ENCODE measurements at places on chromosomes 2 and 18.
A peak's percentile ranks its signal among the peaks of the same experiment; 100 is the strongest.

GRCh38 chr18:42341423-42341822, 386.4 kb downstream of the PIK3C3 start:
- no peak for DNase-seq

- no peak for DNase-seq
These were observed 117.1 kb upstream of the DTNA start for GRCh38 chr18:34592961-34593382.

DNA sequence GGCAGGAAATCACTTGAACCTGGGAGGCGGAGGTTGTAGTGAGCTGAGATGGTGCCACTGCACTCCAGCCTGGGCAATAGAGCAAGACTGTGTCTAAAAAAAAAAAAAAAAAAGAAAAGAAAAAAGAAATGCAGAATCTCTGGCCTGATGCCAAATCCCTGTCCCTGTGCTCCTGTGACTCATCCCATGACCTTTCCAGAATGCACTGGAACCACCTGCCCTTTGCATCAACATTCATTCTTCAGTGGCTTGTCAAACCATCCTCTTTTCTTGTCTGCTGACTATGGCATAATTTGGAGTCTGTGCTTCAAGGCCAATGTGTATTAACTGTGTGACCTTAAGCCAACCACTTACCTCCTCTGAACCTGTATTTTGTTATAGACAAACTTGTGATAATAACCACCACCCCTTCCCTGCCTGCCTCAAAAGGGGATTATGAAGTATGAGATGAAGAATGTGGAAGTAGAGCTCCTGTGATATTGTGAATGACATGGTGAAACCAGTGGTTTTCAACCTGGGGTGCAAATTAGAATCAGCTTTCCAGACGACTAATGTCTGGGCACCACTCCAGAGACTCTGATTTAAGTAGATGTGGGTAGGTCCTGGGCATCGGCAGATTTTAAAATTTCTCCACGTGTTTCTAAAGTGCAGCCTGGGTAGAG, 189.3 kb downstream of the CLIP4 start:
- DNase-seq = no peak

DNA sequence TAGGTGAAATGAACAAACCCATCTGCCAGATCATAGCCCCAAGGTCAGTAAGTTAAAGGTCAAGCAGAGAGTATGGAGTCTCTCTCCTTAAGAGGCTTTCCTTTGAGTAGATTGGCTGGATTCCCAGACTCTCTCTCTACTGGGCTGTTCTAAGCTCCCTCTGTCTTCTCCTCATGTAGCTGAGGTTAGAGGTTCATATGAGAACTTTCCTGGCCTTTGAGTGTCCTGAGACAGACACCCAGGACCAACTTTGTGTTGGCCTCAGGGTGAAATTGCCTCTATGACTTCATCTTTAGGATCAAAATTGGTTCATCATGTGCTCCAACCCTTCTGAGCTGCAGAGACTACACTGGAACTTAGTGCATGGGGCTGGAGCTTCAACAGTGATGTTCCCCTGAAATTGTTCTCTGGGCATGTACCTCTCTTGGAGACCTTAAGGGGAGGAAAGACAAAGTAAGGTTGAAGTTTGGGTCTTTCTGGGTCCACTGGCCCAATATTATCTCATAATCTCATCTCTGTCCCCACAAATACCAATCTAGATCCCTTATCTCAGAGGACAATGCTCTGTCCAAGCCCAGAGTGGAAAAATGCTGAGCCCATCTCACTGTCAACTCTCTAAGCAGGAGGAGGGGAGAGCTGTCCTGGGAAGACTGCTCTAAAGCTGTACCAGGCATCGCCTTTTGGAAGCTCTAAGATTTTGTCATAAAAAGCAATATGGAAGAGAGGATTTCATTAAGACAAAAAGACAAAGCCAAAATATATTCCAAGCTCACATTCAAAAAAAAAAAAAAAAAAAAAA, 177.3 kb upstream of the ARL4C start:
- DNase-seq = no peak

GRCh38 chr2:232473467-232473890, 14.2 kb downstream of the ECEL1 start:
- DNase-seq = peak; percentile 11

- no peak for DNase-seq
These were observed 198.2 kb downstream of the PRKCE start for GRCh38 chr2:45849491-45850283.

- no peak for DNase-seq
These were observed 73.5 kb downstream of the COLEC12 start for GRCh38 chr18:427005-427404.

DNA sequence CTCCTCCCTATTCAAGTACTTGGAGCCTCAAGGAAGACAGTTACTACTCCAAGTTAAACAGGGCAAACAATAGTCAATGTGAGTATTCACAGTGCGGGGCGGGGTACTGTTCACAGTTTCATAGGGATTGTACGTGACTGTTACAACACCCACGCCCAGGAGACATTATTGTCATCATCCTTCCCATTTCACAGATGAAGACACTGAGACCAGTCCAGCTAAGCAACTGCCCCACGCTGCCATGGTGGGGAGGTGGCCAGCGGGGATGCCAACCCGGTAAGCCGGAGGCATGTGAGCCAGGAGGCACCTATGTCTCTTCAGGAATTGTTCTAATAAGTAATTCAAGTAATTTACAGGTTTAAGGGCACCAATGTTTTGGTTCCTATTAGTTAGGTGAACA, 982 bp downstream of the HJURP start:
- DNase-seq = no peak

- no peak for DNase-seq
These were observed 113.3 kb upstream of the ODC1 start for GRCh38 chr2:10561288-10562035.

- DNase-seq = no peak
These were observed 5.8 kb upstream of the ANO7 start for GRCh38 chr2:241182531-241183133.

DNA sequence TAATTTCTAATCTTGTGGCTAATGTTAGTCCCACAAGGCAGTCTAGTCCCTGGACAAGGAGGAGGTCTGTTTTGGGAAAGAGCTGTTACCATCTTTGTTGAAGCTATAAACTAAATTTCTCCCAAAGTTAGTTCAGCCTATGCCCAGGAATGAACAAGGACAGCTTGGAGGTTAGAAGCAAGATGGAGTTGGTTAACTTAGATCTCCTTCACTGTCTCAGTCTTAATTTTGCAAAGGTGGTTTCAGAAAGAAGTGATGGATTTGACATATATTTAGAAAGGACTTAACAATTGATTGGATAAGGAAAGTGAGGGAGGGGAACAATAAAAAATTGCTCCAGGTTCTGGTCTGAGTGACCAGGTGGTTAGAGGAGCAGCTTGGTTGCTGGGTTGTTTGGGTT, 14.6 kb upstream of the SCYGR1 start:
- DNase-seq = no peak

DNA sequence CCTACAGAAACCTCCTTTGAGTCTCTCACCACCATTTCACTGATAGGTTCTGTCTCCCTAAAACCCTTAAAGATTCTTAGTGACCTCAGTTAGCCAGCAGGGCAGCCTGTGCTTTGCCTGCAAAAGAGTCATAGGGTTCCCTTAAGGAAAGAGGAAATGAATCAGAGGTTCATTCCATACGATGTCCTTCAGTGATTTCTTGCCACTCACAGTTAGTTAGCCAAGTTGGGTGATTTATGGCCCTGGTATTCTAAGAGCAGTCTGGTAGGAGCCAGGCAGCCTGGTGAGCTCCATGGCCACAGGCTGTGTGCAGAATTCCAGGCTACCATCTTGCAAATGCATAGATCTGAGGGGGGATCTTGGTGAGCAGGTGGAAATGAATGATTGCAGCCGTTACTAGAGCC, 18.7 kb upstream of the CCBE1 start:
- DNase-seq = no peak

- no peak for DNase-seq
These were observed 92.1 kb downstream of the AOX1 start for GRCh38 chr2:200677721-200678532.

GRCh38 chr18:57466745-57467409, 31.7 kb downstream of the ONECUT2 start:
- DNase-seq = no peak

- no peak for DNase-seq
These were observed 15.8 kb downstream of the PLEKHA3 start for GRCh38 chr2:178496049-178496448.
